Muscle of leg (tissue), 16 donors: ENCODE measurements at places on chromosomes 5 and 9. TPM values are rescaled to one million over a fixed set of nuclear protein-coding genes. Genes with fewer than 3 reads are reported as not detected.
A peak's percentile ranks its signal among the peaks of the same experiment; 100 is the strongest.

GRCh38 chr9:77710965-77711648 lies 63.0 kb upstream of the GNA14 start:
- no peak for DNase-seq
- H3K4me3 ChIP-seq, result no peak overlapping the region
- H3K27me3 ChIP-seq, result no peaks in the 10 kb centered on the region
- no peaks in the 10 kb centered on the region for H3K36me3 ChIP-seq
- peaks cover 5% of the 10 kb centered on the region for H3K4me1 ChIP-seq

MARCOL gene
- not detected for total RNA-seq

TTC16 gene
- not detected for total RNA-seq

DNA sequence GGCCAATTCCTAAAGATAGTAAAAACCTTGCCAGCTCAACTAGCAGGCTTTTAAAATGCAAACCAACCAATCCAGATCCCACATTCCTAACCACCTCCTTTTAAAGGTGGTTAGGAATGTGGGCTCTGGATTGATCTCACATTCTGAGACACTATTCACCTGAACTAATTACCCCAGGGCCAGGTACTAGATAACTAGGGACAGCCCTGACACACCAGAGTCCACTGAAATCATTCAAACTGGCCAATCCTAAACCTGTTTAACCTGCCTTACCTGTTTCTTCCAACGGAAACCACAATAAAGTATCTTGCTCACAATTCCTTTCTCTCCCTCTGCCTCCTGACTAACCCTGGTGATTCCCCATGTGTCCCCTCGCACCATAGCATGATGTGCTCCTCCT lies 168.3 kb upstream of the DMAC1 start:
- DNase-seq, result no peak
- no peaks in the 10 kb centered on the region for H3K27me3 ChIP-seq
- H3K4me3 ChIP-seq, result no peak overlapping the region

DNA sequence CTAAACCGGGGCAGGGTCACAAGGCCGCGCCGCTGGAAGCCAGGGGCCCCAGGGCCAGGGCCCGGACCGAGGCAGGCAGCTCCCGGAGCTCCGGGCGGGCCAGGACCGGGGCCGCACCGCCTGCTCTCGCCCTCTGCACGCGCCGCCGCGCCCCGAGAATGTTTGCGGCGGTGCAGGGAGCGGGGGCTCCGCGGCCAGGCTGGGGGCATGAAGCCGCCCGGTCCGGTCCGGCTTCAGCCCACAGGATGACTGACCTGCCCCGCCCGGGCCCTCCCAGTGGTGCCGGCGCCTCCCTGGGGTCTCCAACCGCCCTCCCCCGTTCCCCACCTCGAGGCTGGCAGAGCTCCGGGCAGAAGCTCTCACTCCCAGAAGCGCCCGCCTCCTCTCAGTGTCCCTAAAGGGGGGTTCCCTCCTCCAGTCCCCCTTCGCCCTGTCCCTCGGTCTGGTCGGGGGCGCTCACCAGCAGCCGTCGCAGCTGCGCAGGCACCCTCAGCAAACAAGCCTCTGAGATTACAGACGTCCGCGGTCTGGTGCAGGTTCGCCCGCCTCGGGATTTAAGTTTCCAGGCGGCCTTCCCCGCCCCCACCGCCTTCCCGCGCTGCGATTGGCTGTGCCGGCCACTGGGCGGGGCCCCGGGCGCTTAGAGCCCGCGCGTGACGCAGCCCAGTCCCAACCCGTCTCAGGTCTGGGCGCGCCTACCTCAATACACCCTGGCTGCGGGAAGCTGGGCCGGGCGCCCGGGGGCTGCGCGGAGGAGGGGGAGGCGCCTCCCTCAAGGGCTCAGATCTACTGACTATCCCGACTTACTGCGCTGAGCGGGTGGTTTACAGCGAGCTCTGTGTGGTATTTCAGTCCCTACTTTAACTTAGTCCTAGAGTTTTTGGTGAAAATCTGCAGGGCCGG lies at the start of gene CTSV:
Gene CTSV, minus strand, starts transcription at position 532 of the 903 bp plus-strand sequence. CDS start 1,099 bp downstream, outside the sequence.
- H3K27ac ChIP-seq, result no peak within 1 kb of the TSS
- H3K4me3 ChIP-seq, result peak within 1 kb of the TSS; percentile 56
- no peaks in the 10 kb centered on the region for H3K36me3 ChIP-seq
- peaks cover 7% of the 10 kb centered on the region for H3K4me1 ChIP-seq

- no peak for DNase-seq
- H3K27ac ChIP-seq, result no peak overlapping the region
- H3K4me1 ChIP-seq, result no peaks in the 10 kb centered on the region
- H3K4me3 ChIP-seq, result no peak overlapping the region
These were observed 55.0 kb downstream of the PAPPA start for GRCh38 chr9:116208417-116209232.

PAEP gene
- not detected for total RNA-seq

GRCh38 chr5:16547200-16547842 lies 69.5 kb downstream of the RETREG1 start:
- H3K27me3 ChIP-seq, result no peaks in the 10 kb centered on the region
- no peak overlapping the region for H3K4me3 ChIP-seq
- peaks cover 32% of the 10 kb centered on the region for H3K4me1 ChIP-seq
- H3K27ac ChIP-seq, result peak overlapping the region; percentile 16
- H3K36me3 ChIP-seq, result no peaks in the 10 kb centered on the region

SPINK6 gene
- not detected for total RNA-seq

DNA sequence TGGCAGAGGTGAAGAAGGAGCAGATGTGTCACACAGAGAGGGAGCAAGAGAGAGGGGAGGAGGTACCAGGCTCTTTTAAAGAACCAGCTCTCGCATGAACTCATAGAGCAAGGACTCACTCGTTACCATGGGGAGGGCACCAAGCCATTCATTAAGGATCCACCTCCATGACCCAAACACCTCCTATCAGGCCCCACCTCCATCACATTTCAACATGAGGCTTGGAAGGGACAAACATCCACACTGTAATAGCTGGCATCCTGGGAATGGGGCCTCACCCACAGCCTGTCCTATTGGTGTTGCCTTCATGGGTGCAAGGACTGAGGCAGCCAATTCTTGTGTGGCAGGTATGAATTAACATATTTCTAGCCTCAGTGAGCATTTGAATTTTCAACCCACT lies 11.6 kb upstream of the TNFAIP8 start:
- H3K27me3 ChIP-seq, result no peaks in the 10 kb centered on the region
- DNase-seq, result no peak
- H3K4me3 ChIP-seq, result no peak overlapping the region
- H3K27ac ChIP-seq, result no peak overlapping the region
- H3K4me1 ChIP-seq, result peaks cover 3% of the 10 kb centered on the region

- H3K27ac ChIP-seq, result peak overlapping the region; percentile 86
- H3K4me3 ChIP-seq, result no peak overlapping the region
- no peaks in the 10 kb centered on the region for H3K27me3 ChIP-seq
- peaks cover 26% of the 10 kb centered on the region for H3K4me1 ChIP-seq
- peak; percentile 77 for DNase-seq
These were observed 140.9 kb downstream of the AOPEP start for GRCh38 chr9:94867281-94867841.

GRCh38 chr5:104266161-104266560 lies 703.6 kb upstream of the NUDT12 start:
- DNase-seq, result no peak
- no peak overlapping the region for H3K4me3 ChIP-seq
- H3K36me3 ChIP-seq, result no peaks in the 10 kb centered on the region
- H3K27ac ChIP-seq, result no peak overlapping the region
- no peaks in the 10 kb centered on the region for H3K27me3 ChIP-seq

ANKDD1B gene
- total RNA-seq, result 0.98 TPM

DNA sequence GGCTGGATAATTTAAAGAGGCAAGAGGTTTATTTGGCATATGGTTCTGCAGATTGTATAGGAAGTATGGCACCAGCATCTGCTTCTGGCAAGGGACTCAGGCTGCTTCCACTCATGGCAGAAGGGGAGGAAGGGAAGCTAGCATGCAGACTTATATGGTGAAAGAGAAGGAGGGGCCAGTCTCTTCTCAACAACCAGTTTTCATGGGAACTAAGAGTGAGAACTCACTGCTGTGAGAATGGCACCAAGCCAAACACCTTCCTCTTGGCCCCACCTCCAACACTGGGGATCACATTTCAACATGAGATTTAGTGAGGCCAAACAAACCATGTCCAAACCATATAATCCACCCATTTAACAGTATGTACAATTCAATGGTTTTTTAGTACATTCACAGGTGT lies 113.3 kb upstream of the SHB start:
- no peak for DNase-seq
- H3K4me1 ChIP-seq, result no peaks in the 10 kb centered on the region
- no peaks in the 10 kb centered on the region for H3K27me3 ChIP-seq

F2R gene
- 15.3 TPM for total RNA-seq

SPATA31D4 gene
- total RNA-seq, result not detected

GRCh38 chr5:138884094-138884493 lies 9.0 kb upstream of the LRRTM2 start:
- no peaks in the 10 kb centered on the region for H3K27me3 ChIP-seq
- no peaks in the 10 kb centered on the region for H3K4me1 ChIP-seq

GRCh38 chr9:125594223-125594610 lies 112.8 kb downstream of the MAPKAP1 start:
- no peak overlapping the region for H3K27ac ChIP-seq
- no peak for DNase-seq

CCL21 gene
- 13.5 TPM for total RNA-seq

DNA sequence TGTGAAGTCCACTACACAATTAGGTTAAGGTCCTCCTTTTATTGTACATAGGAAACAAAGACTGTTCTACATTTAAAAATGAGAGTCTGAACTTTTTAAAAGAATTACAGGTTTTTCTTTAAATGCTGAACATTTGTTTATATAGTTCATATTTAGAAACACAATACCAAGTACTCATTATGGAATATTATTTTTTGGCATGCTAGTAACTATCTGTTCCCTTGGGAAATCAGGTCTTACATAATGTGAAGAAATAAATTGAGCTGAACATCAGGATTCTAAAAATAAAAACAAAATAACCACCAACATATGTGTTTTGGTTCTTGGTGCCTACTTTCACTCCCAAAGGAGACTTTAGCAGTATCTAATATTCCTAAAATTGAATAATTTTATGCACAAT lies 230.5 kb upstream of the IZUMO3 start:
- no peaks in the 10 kb centered on the region for H3K4me1 ChIP-seq
- H3K36me3 ChIP-seq, result no peaks in the 10 kb centered on the region
- H3K4me3 ChIP-seq, result no peak overlapping the region
- H3K27ac ChIP-seq, result no peak overlapping the region

DNA sequence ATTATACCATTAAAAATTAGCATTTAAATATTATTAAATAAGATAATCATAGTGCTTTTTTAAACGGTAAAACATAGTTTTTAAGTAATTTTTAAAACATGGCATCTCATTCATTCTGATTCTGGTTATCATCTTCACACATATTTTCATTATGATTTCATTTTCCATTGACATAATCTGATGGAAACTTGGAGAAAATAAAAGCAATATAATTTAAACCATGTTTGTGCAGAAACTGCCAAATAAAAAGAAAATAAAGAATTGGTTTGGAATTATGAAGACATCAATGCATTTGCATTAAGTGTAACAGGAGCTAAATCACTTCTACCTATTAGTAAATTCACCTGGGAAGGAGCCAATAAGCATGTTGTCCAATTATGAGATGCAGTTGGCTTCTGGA lies 490.1 kb upstream of the CD180 start:
- no peak overlapping the region for H3K27ac ChIP-seq
- peak; percentile 67 for DNase-seq
- H3K27me3 ChIP-seq, result no peaks in the 10 kb centered on the region
- no peaks in the 10 kb centered on the region for H3K36me3 ChIP-seq
- H3K4me3 ChIP-seq, result no peak overlapping the region

SETD9 gene
- 6.2 TPM for total RNA-seq

ATP10B gene
- total RNA-seq, result 0.27 TPM

DNA sequence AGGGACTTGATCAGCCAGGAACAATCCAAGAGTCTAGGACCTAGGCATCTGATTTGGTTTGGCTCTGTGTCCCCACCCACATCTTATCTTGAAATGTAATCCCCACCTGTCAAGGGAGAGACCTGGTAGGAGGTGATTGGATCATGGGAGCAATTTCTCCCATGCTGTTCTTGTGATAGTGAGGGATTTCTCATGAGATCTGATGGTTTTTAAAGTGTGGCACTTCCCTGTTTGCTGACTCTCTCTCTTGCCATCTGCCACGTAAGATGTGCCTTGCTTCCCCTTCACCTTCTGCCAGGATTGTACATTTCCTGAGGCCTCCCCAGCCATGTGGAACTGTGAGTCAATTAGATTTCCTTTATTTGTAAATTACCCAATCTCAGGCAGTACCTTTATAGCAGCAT lies 201.7 kb upstream of the ACTBL2 start:
- no peak for DNase-seq
- H3K27me3 ChIP-seq, result no peaks in the 10 kb centered on the region
- H3K36me3 ChIP-seq, result no peaks in the 10 kb centered on the region
- no peak overlapping the region for H3K4me3 ChIP-seq
- no peaks in the 10 kb centered on the region for H3K4me1 ChIP-seq
